ENCODE measurements at places on chromosomes 11 and 22. TPM values are rescaled to one million over a fixed set of nuclear protein-coding genes. Genes with fewer than 3 reads are reported as not detected.

DNA sequence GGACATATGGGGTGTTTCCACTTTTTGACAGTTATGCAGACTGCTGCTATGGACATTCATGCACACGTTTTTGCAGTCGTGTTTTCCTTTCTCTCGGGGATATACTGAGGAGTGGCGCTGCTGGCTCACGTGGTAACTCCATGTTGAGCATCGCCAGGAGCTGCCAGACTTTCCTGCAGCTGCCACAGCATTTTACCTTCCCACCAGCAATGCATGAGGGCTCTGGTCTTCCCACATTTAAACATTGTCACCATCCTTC, 95.4 kb downstream of the TBC1D22A start:
- H3K27ac ChIP-seq, result no peak overlapping the region
- peaks cover 13% of the 10 kb centered on the region for H3K36me3 ChIP-seq
- peaks cover 14% of the 10 kb centered on the region for H3K4me1 ChIP-seq
- no peaks in the 10 kb centered on the region for H3K27me3 ChIP-seq

DNA sequence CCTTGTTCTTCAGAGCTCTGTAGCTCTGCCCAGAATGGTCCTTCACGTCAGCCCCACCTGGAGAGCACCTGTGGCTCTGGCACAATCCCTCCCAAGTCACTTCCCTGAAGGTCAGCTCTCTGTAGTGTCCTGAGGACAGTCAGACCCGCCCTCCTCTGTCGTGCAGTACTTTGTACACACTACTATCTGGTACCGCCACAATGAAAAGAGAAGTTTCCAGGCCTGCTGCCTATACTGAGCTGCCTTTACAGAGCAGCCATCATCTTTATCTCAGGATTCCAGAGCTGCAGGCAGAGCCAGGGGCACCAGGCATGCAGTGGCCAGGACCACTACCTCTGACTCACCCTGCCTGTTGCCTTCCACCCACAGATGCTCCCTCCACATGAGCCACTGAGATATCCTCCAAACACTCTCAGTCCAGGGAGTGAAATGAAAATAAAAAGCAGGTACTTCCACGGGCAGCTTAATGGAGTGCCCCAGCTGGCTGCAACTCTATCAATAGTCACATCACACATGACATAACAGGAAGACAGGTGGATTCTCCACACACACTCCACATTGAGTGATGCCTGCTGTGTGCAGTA, 7.3 kb downstream of the PACSIN2 start:
- H3K4me3 ChIP-seq, result no peak overlapping the region
- H3K27me3 ChIP-seq, result no peaks in the 10 kb centered on the region
- H3K27ac ChIP-seq, result no peak overlapping the region
- H3K36me3 ChIP-seq, result peaks cover 3% of the 10 kb centered on the region
- DNase-seq, result peak; percentile 28

DNA sequence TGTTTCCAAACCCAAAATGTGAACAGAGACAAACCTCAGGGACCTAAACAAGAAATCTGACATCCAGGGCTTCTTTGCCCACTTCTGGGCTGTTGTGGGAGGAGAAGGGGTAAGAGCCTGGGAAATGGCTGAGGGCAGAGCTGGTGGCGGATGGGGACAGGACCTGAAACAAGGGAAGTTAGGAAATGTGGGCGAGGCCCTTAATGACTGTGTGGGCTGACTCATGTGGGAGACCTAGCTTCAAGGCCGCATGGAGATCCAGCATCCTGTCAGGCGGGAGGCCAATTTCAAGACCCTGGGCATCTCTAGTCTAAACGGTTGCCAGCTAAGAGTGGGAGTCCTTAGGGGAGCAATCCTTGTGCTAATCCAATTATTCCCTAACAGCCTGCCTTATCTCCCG, 2.1 kb upstream of the OAF start:
- no peak overlapping the region for H3K4me3 ChIP-seq
- DNase-seq, result no peak
- H3K4me1 ChIP-seq, result peaks cover 5% of the 10 kb centered on the region
- H3K27ac ChIP-seq, result no peak overlapping the region
- H3K36me3 ChIP-seq, result no peaks in the 10 kb centered on the region

Gene POU2AF2
- not detected for total RNA-seq

Gene BBOX1
- not detected for total RNA-seq

Gene DDTL
- total RNA-seq, result 0.76 TPM

Gene KMT2A
- 68.4 TPM for total RNA-seq

DNA sequence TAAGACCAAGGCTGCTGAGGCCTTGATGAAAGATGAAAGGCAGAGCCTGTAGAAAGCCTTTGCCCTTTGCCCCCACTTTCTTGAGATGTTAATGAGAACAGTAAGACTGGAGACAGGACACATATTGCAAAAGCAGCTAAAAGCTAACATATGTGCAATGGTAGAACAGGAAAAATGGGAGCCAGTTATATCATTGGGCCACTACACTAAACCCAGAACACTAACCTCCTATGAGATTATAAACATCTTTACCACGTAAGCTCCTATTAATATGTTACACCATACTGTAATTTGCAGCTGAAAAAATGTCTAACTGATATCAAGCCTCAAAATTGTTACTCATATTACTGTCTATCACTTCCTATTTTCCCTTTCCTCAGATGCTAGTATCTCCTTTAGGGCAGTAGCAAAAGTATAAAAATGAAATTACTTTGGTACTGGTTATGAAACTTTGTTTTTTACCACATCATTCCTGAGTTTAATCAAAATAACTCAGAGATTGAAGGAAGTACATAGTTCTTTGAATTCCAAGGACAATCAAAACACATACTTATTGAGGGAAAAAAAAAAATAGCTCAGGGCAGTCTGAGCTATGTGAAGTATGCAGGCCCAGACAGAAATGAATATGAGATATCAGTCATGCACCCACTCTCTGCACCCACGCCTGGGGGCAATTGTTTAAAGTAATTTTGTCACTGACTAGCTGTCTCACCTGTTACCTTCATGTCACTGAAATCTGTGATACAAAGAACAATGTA, 9.1 kb downstream of the HPS5 start:
- no peak overlapping the region for H3K27ac ChIP-seq
- H3K36me3 ChIP-seq, result peaks cover 23% of the 10 kb centered on the region
- no peaks in the 10 kb centered on the region for H3K27me3 ChIP-seq
- peaks cover 11% of the 10 kb centered on the region for H3K4me1 ChIP-seq
- no peak for DNase-seq
- no peak overlapping the region for H3K4me3 ChIP-seq

- DNase-seq, result no peak
- H3K36me3 ChIP-seq, result no peaks in the 10 kb centered on the region
- H3K4me1 ChIP-seq, result no peaks in the 10 kb centered on the region
- peaks cover 15% of the 10 kb centered on the region for H3K27me3 ChIP-seq
These were observed 19.0 kb upstream of the RASD2 start for GRCh38 chr22:35521358-35522224.

Gene ASCL2
- total RNA-seq, result not detected

DNA sequence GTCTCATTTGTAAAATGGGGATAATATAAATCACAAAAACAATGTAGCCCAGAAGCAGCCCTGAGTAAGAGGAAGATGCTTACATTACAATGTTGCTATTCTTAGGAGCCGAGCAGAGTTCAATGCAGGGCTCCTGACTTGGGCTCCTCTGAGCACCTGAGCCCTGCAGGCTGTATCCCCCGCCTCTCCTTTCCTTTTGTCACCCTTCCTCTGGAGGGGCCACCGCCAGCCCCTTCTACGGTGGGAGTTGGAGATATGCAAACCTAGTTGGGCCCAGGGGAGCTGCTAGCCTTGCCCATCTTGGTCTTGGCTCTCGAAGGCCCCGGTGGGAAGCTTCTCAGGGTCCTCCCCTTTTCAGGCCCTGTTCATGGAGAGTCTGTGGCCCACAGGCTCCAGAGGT, 8.4 kb upstream of the CSNK1E start:
- H3K27ac ChIP-seq, result no peak overlapping the region
- H3K4me1 ChIP-seq, result no peaks in the 10 kb centered on the region
- no peaks in the 10 kb centered on the region for H3K27me3 ChIP-seq
- no peak for DNase-seq
- no peaks in the 10 kb centered on the region for H3K36me3 ChIP-seq

Gene A4GALT
- not detected for total RNA-seq

Measured in activated naive CD4-positive, alpha-beta T cell treated with anti-CD3 and anti-CD28 coated beads for 36 hours (primary cell).